ENCODE measurements at places on chromosomes 6 and 20.

DNA sequence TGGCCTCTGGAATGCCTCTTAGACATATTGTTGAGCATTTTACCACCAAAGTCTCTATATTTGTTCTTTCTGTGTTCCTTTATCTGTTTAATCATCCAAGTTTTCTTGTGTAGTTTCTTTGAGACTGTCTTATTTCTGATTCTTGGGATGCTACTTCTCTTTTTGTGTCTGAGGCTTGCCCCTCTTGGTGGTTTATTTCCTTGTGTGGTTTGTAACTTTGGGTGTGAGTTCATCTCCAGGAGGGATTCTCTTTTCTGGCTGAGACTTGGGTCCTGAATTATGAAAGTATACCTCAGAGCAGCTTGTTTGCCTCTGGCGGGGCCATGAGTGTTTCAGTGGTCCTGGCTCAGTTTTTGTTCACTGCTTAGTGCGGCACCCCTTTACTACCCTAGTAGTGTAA is 33.9 kb downstream of the PPARD start:
- DNase-seq, result no peak

DNA sequence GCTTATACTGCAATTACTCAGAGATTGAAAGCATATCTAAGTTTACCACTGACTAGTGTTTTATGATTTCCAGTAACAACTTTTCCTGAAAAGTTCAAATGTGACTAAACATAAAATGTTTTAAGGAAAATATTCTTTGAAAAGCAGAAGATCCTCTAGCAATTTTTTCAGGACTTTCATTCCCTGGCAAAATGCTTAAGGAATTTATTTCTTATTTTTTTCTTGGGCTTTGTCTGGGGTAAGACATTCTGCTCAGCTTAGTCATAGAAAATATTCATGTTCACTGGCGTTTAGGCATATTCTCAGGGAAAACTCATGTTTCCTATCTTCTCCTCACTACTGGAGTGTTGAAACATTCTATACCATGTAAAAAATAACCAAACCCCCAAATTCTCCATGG is 235.3 kb upstream of the CEP162 start:
- DNase-seq, result no peak

GRCh38 chr6:140732991-140733390 is 1358.5 kb upstream of the CITED2 start:
- DNase-seq, result no peak

- no peak for DNase-seq
Measured at GRCh38 chr20:54570561-54570960, 95.2 kb downstream of the DOK5 start.

- DNase-seq, result peak; percentile 52
Measured at GRCh38 chr6:56955171-56956155, 556 bp downstream of the BEND6 start.

DNA sequence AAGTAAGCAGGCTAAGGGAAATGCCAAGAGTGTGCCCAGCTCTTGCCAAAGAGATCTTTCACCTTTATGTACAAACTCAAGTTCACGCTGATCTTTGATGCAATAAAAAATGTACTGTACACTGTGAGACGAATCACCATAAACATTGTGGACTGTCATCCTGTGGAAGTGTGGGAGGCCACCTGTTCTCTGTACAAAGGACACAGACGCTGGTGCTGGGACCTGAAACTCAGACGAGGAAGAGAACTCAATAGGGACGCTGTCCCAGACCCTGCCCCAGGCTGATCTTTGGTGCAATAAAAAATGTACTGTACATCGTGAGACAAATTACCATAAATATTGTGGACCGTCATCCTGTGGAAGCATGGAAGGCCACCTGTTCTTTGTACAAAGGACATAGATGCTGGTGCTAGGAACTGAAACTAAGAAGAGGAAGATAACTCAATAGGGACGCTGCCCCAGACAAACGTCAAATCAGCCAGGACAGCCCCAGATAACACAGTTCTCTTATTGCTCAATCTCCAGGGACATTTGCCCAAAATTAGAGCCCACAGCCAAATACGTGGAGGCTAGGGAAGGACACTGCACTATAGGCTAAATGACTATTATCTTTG is 312.7 kb upstream of the SGK1 start:
- DNase-seq, result no peak

GRCh38 chr6:149941583-149942460 is at the start of gene ULBP2:
ULBP2 (plus strand) TSS chr6:149942014; CDS start chr6:149942073, 59 bp downstream.
- peak; percentile 87 for DNase-seq

DNA sequence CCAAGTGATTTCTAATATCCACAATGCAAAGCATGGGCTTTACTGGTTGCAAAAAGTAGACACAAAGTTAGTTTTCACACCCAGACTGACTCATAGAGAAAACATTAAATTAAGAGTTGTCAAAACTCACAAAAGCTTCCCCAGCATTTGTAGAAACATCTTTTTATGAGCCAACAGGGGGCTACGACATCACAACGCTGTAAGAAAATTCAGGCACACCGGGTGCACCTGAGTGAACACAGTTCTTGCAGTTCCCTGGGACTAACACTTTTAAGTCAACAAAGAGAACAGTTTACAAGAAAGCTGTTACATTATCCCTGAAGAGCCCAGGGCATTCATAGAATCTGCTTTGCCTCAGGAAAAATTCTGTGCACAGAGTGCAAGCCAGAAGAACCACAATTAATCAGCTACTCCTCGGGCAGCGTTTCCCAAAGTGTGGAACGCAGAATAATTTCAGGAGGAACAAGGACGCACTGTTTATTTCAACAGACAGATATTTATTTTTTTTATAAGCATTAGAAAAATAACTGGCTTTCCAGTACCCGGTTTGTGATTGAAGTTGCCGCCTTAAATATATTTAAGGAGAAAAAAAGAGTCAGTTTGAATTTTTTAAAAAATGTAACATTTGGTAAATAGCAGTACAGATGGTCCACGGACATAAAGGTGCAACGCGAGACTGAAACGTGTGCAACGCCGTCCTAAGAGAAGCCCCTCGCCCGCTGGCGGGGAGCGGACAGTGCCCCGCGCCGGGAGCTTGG is 1.2 kb downstream of the NCOA5 start:
- no peak for DNase-seq

GRCh38 chr6:144216668-144217218 is 66.4 kb downstream of the STX11 start:
- DNase-seq, result no peak

GRCh38 chr6:31468311-31468710 is 29.6 kb upstream of the MICB start:
- DNase-seq, result no peak

DNA sequence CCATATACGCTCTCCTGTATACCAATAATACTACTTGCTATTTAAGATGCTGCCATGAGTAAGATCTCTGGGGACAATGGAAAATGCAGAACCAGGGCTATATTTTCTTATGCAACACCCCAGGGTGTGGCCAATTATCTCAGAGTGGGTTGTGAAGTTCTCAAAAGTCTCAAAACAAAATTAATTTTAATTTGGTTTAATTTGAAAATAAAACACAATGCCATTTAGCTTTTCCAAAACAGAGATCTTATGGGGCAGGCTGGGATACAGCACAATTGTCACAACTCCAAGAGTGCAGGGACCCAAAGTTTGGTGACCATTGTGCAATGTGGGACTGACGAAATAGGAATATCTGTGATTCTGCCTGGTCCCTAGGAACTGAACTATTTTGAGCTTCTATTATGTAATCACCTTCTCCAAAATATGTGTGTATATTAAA is 43.1 kb downstream of the MBOAT1 start:
- DNase-seq, result no peak

- DNase-seq, result no peak
Measured at GRCh38 chr6:56706981-56707726, 64.5 kb upstream of the DST start.

DNA sequence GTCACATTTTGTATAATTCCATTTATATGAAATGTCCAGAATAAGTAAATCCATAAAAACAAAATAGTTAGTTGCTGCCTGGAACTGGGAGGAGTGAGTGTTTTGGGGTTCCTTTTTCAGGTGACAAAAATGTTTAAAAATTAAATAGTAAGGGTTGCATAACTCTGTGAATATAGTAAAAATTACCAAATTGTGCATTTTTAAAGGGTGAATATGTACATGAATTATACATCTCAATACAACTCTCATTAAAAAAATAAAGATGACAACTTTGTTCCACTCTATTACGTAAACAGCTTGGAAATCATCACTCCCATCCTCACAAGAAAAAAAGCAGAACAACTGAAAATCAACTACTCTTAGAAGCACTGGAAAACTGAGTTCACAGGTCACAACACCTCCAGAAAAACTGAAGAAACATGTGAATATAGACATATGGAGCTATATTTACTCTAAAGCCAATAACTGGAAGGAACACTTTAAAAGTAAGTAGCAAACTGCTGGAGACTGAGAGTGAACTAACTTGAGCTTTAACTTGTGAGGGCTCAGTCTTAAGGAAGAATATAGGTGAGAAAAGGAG is 40.0 kb downstream of the RANBP9 start:
- no peak for DNase-seq

DNA sequence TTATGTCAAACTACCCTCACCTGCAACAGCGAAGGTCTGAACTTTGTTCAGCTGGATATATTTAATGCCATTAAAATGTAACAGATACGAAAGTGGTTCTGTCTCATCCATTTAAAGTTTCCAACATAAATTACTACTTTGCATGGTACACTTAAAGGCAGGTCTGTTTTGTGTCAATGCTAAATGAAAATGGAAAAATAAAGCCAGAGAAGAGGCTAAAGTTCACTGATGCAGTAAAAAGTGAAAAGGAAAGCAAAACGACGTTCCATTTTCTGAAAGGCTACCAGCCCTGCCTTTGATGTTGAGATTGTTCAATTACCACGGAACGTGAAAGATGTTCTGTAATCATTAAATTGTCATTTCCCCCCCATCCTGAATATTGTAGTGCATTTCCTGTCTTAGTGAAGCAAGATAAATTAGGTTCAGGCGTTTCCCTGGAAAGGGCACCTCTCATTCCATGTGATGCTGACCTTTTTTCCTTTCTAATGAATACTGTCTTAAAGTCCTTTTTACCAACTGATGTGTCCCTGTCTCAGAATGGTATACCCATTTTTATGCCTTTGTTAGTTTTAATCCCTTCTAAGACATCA is 334.7 kb upstream of the JAG1 start:
- no peak for DNase-seq

GRCh38 chr6:25962149-25963127 is at the start of gene TRIM38:
TRIM38 (plus strand) TSS chr6:25962802; CDS start chr6:25966523, 3,721 bp downstream.
- peak; percentile 70 for DNase-seq

GRCh38 chr6:168938546-168938945 is 315.1 kb downstream of the THBS2 start:
- DNase-seq, result no peak

DNA sequence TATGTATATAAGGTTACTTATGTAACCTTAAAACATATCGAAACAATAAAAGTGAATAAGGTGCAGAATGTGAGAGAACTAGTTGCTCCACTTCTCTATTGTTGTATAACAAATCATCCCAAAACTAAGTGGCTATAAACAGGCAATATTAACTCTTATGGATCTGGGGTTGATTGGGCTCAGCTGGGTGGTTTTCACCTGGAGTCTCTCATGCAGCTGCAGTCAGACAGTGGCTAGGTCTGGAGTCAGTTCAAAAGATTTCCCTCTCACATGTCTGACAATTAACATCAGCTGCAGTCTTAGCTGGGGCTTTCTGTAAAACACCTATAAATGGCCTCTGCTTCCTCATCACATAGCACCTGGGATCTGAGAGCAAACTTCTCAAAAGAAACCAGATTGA is 288.4 kb upstream of the SASH1 start:
- DNase-seq, result no peak

DNA sequence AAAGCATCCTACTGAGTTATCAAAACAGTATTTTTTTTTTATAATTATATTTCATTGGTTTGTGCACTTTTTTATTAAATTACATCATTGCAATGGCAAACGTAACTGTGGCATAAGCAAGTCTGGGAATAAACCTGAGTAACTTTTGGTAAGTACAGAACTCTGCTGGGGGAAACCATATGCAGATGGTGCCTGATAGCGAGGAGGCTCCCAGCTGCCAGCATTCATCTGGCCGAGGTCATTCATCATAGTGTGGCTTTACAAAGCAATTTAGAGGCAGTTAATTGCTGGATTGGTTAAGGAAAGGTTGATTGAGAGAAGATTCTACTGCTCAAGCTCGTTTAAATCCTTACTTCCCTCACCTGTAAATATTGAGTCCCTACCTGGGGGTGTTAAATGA is 52.6 kb downstream of the HECA start:
- no peak for DNase-seq

- DNase-seq, result no peak
Measured at GRCh38 chr20:658731-659291, 5.8 kb upstream of the SRXN1 start.

GRCh38 chr20:63132131-63132714 is 83.7 kb downstream of the YTHDF1 start:
- no peak for DNase-seq

DNA sequence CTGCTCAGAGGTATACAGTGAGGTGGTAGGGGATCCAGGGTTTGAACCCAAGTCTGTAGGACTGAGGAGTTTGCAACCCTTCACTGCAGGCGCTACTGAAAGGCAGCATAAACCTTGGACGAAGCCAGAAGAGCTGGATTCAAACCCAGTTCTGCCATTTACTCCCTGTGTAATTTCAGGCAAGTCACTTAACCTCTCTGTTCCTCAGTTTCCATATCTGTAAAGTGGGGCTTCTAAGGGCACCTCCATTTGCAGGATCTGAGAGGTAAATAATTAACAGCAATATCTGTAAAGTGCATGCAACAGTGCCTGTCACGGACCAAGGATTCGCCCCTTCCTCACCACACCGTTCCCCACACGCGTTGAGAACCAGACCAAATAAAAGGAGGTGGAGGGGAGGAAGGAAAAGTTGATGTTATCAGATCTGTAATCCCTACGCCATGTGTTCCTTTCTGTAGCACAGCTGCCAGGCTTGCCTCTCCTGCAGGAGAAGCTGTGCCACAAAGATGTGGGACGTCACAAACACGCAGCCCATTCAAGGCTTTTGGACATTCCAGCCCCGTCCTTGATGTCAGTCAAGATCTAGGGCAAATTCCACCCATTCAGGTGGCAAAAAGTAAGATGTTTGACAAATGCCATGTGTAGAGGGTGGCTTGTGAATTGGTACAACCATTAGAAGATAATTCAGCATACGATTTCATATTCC is 9.8 kb downstream of the RIPOR3 start:
- DNase-seq, result no peak

DNA sequence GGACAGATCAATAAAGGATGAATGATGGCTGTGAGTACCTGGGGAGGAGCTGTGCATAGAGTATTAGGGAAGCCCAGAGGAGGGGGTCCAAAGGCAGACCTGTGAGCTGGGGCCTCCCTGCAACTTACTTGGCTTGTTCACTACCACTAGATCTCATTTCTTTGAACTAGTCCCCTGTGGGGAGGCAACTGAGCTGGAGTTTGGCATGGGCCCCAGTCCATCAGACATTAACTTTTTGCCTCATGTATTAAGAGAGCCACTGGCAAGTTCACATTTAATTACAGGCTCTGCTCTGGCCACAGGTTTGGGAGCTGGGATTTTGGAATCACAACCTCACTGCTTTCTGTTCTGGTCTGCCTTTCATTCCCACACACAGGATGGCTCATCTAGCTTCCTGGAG is 254.1 kb downstream of the PRL start:
- DNase-seq, result peak; percentile 18

DNA sequence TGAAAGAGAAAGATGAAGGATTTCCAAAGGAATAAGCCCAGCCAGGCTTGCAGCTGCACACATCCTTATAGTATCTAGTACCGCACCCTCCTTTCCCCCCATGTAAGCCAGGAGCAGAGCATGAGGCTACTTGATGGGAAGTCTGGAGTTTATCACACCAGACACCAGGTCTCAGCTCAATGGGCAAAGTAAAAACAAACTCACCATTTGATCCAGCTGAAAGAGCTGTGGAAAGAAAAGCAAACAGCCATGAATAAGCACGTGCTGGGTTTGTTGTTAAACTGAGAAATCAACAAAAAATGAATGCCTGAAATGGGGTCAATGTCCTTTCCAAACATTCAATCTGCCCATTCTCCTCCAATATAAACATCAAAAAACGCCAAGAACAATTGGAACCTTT is 50.6 kb upstream of the MAP7 start:
- no peak for DNase-seq

Data from kidney epithelial cell (primary cell).